HFF-Myc (cell line): ENCODE measurements at places on chromosomes 5 and 9.

DNA sequence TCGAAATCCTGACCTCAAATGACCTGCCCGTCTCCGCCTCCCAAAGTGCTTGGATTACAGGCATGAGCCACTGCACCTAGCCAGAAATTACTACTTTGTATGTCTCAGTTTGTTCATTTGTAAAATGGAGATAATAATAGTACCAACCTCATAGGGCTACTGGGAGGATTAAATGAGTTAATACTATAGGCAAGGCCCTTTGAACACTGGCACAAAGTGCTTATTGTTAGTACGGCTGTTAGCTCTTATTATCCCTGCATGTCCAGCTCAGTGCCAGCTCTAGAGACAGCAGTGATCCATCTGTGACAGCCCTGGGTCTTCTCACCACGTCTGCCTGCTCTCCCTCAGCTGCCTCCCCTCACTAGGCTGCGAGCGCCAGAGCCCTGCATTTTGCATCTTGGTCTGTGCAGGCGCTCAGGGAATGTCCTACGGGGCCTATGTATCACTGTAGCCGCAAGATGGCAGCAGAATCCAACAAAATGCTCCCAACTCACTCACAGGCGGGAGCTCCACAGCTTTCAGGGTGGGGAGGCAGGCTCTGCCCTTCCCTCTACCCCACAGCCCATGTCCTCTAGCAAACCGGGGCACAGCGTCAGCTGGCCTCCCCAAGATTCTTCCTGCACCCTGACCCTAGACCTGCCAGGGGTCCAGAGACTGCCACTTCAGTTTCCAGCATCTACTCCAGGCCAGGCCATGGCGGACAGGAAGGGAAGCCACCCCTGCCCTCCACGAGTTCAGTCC, 17.7 kb upstream of the AKNA start:
- no peak for DNase-seq

DNA sequence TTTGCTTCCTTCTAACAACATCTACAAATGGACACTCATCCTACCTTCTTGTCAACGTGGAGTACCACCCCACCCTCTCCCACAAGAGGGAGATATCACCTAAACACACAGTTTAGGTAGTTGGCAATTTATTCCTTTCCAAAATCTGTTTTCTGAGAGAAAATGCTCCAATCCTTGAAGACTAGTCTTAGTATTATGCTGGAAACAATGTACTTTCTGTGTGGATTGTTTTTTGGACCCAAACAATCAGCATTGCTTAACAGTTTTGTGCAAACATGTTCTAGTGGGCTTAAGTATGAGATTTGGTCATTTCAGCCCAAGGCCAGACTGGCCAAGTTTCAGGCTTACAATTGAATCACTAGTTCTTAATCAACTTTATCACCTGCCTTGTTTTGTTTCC, 359.1 kb downstream of the ARHGEF28 start:
- DNase-seq: no peak

DNA sequence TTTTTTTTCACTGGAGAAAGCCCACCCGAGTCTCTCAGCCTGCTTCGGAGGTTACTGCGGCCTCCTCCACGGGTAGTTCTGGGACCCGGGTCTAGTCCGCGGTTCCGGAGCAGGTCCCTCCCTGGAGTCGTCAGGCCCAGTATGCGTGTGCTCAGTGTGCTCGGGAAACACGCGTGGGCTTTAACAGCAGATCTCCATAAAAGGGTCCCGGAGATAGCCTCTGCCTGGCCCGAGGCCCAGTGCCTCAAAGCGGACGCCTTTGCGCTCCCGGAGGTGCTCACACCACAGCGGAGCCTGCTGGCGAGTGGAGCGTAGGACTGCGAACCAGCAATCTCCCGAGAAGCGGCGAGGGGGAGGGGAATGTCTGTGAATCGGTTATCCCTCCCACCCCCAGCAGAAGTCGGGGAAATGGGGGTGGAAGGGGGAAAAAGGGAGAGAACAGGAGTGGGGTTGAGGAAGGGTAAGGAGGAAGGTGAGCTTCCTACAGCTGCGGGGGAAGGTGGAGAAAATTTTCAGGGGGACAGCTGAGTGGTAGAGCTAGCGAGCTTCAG, 28.7 kb downstream of the CDKN2A start:
- DNase-seq: no peak

DNA sequence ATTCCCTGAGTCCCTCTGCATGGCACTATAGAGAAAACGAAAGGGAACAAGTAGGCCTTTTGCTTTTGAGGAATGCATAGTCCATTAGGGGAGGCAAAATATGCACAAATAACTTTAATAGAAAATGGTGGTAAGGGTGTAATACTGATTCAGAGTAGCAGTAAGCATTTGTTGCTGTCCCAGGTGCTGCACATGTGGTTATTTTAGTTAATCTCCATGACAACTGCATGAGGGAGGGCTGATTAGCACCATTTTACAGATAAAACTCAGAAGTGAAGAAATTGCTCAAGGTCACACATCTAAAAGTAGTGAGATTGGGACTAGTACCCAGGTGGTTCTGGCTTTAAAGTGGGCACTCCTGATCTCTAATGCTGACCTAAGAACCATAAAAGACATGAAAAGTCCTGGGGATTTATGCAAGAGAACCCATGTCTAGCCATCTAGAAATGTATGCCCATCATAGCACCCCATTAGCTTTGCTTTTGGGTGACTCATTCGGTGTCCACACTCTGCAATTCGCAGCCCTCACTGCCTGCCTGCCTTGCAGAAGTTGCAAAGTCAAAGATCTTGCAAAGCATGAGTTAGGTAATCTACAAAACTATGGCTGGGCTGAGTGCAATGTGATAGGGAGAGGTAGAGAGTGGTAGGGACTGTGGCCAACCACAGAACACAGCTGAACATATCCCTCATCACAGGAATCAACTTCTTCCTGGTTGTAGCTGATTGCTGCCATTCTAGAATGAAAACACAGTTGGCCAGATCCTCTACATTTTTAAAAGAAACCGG, 195.2 kb downstream of the PTTG1 start:
- no peak for DNase-seq

DNA sequence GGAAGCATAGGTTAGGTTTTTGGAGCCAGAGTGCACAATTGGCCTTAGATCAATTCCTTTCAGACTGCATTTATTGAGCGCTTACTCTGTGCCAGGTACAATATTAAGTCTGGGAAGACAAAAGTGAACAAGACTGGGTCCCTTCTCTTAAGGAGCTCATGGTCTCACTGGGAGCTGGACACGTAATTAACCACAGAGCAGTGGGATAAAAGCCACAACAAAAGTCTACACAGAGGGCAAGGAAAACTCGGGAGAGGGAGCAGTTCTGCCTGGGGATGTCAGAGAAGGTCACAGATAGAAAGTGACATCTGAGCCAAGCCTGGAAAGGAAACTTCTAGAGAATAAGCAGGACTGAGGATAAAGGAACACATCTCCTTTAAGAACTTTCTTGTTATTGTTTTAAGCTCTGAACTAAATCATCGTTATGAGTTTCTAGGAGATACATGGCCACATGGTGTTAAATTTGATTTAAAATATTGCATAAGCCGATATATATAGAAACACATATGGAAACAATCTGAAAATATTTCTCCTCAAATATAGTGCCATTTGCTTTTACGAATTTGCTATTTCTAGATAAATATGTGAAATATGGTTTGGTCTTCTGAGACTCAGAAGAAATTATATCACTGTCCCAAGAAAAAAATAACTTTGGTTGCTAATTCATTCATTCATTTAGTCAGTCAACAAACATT, 40.1 kb upstream of the PDE8B start:
- DNase-seq: no peak

DNA sequence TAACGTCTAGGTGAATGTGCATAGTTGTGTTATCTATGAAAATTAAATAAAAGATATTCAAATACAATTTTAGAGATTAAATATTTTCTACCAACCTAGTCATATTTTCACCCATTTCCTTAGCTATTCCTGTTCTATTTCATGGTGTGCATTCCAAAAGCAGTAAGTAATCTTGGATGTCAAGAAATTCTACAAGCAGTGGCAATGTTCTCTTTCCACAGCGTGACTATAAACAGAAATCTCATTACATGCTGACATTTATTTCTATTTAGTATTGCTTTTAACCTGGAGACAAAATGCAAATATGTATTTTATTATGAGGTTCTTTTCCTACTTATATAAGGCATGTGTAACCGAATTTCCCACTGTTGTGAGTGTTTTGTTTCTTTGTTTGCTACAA, 510.0 kb downstream of the ACTL7B start:
- DNase-seq: no peak

GRCh38 chr9:68955330-68955729, 58.6 kb downstream of the PRKACG start:
- no peak for DNase-seq

GRCh38 chr9:21811914-21812313, 9.5 kb downstream of the MTAP start:
- no peak for DNase-seq

- DNase-seq: peak; percentile 71
These were observed 69.1 kb downstream of the GCNT1 start for GRCh38 chr9:76528056-76528455.

- DNase-seq: no peak
These were observed 594 bp downstream of the ANKRD18A start for GRCh38 chr9:38619556-38620447.

- DNase-seq: no peak
These were observed 400.9 kb upstream of the SGCD start for GRCh38 chr5:155926031-155926430.

DNA sequence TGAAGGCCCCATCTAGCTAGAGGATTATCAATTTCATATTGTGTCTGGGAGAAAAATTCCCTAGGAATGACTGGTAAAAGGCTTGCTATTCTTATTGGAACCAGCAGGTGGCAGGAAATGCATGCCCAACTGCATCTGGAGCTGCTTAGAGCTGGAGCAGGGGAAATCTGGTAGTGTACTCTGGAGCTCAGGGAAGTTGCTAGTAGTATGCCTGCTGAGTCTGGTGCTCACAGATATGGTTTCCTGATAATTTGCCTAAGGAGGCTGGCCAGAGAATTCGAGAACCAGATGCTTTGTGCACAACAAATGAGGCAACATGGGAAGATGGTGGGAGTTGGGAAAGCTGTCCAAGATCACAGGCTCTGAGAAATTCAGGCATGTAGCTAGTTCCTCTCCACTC, 53.7 kb downstream of the G3BP1 start:
- DNase-seq: peak; percentile 69

- peak; percentile 47 for DNase-seq
These were observed 29.8 kb downstream of the TARS1 start for GRCh38 chr5:33470544-33470943.

GRCh38 chr5:1490376-1490775, 33.4 kb downstream of the LPCAT1 start:
- DNase-seq: no peak

GRCh38 chr5:63961125-63961597, 1.1 kb downstream of the HTR1A start:
- no peak for DNase-seq

DNA sequence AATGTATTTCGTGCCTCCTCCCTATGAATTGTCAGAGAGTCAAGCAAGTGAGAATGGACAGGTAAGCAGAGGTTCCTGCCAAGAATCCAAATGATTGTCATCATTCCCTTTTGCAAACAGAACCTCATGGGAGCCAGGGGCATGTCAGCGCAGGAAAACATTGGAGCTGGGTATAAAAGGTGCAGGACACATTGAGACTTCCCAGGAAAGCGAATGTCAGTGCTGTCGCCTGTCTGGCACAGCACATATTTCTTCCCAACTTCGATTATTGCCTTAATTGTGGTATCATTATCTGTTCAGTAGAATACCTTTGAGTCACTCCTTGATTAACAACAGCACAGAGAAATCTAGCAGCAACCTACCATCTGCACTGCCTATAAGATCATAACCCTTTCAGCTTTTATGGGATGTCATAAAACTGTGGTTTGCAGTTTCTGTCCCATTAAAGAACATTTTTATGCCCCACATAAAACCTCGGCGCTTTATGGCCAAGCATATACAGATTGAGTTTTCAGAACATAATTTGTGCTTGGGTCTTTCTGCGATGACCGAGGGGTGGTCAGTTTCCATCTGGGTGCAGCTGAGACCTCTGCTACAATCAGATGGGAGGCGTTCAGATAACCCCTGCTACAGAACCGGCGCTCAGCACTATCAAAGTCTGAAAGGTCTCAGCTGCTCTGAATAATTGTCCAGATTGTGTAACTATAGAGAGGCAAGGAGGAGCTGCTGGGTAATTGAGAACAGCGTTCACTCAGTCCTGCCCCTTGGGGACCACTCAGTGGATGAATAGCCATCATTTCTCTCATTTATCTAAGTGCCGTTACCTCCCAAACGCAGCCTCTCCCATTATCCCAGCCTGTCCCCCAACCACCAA, 30.9 kb upstream of the WWC1 start:
- no peak for DNase-seq

GRCh38 chr5:54171645-54172384, 138.6 kb downstream of the ARL15 start:
- no peak for DNase-seq

DNA sequence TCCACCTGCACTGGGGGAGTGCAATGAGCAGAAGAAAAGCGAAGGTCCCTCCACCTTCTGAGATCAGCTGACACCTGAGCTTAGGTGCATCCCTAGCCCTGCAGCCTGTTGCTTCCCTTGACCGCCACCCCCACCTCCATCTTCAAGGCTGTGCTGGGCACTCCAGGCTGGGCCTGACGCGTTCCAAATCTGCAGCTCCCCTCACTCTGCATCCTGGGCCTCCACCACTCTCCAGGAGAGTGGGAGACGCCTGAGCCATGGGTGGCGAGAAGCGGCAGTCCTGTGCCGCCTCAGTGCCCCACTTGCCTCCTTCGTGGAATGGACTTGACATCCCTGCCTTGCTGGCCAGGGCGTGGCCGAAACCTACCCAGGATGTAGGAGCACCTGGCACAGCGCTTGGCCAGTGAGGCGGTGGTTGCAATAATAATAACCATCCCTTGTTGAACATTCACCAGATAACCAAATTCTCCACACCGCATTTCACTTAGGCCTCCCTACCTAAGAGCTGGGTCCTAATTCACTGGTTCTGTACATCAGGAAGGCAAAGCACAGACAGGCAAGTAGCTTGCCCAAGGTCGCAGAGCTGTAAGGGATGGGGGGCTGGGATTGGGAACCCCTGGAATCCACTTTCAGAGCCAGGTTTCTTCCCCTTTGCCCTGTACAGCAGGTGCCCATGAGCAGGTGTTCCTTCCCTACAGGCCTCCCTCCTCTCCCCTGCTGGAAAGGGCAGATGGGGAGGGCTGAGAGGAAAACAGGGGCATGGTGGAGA, 11.7 kb downstream of the B4GALT7 start:
- DNase-seq: no peak

GRCh38 chr5:42242210-42242609, 181.0 kb upstream of the GHR start:
- DNase-seq: no peak

DNA sequence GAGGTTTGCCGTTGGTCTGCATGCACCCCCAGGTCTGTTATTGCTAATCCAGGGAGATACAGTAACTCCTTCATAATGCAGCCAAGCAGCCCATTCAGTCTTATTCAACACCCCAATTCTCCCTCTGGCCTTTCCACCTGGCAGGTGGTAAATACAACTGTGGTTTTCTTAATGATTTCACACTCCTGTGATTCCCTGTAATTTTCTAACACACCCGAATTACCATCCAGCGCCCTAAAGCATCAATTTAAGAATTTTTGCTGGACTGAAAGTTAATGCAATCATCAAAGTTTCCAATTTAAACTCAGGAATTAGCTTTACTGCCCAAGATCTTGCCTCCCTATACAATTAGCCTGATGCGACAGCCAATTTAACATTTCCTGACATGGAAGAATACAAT, 62.5 kb downstream of the GNAQ start:
- no peak for DNase-seq

- no peak for DNase-seq
These were observed 43.8 kb downstream of the STOM start for GRCh38 chr9:121326130-121326838.
